ENCODE measurements at places on chromosomes 5 and 9.

GRCh38 chr9:120904978-120905301 is 21.7 kb downstream of the TRAF1 start:
- DNase-seq, result no peak

GRCh38 chr9:117413346-117414219 is 1.3 kb downstream of the ASTN2 start:
- no peak for DNase-seq

- DNase-seq, result no peak
These were observed 84.8 kb upstream of the ITGA1 start for GRCh38 chr5:52702877-52703276.

DNA sequence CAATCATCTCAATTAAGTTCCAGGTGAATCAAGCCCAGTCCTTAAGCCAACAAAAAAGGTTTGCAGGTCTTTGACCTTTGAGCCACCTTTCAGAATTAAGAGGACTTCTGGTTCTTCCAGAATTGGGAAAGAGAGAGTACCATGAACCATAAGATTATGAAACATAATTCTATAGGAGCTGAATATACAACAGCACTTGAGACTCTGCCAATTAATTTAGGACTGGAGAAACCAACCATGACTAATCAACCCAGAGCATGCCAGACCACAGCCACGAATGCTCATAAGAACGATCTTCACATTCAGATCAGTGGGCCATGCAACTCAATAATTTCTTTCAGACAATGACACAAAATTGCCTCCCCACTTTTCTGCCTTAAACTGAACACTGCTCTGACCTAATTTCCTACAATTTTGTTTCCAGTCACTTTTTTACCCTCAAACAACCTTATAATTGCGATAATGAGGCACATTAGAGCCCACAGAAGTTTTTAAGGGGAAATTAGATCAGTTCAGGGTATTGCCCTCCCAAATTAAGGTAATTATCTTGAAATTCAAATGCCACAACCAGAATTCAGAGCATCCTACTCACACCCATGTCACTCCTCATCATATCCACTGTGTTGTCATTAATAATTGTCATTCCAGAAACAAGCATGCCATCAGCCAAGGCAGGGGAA is 213.4 kb downstream of the ATPSCKMT start:
- no peak for DNase-seq
